ENCODE measurements at places on chromosomes 1 and 21.

DNA sequence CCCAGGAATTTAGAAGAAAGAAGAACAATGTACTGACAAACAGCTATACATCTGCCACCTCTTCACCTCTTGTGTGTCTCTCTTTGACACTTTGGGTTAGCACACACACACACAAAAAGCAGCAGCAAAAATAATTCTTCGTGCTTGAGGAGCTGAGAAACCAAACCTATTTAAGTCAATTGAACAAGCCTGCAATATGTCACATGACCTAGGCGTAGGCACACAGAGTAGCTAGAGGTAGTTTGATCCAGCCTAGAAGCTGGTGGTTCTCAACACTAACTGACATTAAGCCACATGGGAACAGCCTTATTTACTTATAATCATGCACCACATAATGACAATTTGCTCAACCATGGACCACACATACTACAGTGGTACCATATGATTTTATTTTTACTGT lies 32.3 kb downstream of the RRAGC start:
- DNase-seq = no peak

GRCh38 chr1:37732111-37732780 lies 32.7 kb downstream of the EPHA10 start:
- no peak for DNase-seq

DNA sequence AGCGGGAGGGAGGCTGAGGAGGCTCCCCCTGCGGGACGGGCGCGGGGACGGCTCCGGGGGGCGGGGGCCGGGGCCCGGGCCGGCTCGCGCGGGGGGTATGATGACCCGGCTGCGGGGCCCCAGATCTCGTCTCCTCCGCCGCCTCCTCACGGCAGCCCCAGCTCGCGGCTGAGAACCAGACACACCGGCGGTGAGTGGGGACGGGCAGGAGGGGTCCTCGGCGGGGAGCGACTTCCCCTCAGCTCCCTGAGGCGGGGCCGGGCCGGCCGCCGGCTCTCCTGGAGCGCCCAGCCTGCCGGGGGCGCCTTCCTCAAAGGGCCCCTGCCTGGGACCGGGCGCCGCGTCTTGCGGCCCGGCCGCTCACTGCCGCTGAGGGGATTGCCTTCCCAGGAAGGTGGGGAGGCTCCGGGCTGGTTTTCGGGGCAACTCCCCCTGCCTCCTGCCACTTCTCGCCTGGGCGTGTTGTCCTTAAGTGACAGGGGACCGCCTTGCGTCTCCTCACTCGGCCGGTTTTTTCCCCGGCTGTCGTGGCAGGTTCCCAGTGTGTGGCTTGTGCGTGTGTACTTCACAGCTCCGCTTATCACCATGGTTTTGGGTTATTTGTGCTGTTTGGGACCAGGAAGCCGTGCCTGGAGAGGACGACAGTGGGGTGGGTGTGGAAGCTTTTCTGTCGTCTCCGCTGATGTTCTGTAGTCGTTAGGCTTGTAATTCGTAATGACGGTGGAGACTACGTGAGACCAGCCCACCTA lies 800 bp downstream of the HIPK1 start:
- DNase-seq = peak; percentile 72

- no peak for DNase-seq
These were observed 19.9 kb downstream of the TMPRSS2 start for GRCh38 chr21:41488080-41488479.

- DNase-seq = no peak
These were observed 6.1 kb upstream of the RIPPLY3 start for GRCh38 chr21:37000381-37000780.

DNA sequence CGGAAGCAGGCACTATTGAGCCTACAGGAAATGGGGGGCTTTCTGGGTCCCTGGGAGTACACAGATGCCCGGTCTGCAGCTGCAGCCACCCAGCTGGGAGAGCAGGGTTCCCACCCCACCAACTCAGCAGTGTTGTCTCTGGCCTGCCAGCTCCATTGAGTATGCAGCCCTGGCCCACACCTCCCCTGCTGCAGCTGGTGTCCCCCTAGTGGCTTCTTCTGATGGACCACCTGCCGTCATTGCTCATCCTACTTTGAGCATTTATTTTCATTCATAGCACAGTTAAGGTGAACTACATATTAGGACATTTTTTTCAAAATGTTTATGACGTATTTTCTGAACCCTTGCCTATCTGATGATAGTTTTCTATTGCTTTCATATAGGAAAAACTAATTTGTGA lies 189.8 kb upstream of the LYPLAL1 start:
- DNase-seq = no peak

DNA sequence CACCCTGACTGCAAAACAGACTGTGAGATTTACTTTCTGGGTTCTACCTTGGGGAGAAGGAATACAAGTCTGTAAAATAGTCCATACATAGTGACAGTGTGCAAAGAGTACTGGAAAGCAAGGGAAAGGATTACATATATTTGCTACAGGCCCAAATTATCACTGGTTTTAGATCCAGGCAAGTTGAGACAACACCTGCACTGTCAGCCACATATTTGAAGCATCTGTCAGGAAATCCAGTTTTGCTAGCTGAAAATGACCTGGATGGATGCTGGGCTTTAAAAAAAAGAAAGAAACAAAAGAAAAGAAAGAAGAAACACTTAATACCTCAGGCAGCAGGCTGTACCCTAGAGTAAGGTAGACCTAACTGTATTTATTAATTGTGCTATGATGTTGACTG lies 23.9 kb upstream of the SPRR2G start:
- DNase-seq = no peak

- peak; percentile 14 for DNase-seq
These were observed 100.0 kb upstream of the HNRNPU start for GRCh38 chr1:244964112-244964971.

GRCh38 chr1:210726621-210727020 lies 397.9 kb downstream of the HHAT start:
- peak; percentile 49 for DNase-seq

DNA sequence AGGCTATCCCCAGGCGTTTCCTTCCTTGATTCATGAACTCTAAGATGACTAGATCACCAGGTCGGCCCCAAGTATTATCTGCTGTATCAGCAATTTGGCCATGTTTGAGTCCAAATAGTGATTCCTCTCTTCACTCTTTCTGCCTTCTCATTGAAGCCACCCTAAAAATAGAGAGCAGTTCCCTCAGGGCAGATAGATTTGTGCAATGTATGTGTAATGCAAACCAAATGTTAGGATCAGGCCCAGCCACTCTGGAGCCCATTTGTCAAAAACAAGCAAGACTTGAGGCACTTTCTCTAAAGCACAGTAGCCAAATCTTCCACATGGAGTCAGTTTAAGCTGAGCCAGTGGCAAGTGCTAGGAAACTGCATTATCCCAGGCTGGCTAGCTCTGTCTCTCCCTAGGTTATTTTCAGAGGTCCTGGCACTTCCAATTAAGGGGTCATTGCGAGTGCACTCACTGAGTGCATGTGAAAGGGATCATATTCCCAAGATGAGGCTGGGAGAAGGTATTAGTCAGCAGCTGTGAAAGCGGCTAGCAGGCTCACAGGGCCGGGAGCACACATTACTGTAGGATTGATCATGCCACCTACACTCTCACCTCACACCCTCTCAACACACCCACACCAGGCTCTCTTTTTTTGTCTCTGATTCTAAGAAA lies 97.9 kb upstream of the RAB3GAP2 start:
- no peak for DNase-seq

DNA sequence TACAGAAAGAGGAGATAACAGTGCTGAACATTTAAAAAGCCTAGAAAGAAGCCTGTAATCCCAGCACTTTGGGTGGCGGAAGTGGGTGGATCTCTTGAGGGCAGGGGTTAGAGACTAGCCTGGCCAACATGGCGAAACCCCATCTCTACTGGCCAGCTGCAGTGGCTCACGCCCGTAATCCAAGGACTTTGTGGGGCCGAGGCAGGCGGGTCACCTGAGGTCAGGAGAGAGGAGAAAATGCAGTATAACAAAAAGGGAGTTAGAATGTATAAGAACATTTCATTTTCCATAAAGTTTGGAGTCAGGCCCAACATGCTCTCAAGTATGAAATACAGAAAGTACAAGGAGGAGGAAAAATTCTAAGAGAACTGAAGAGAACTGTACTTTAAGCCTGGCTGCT lies 134.5 kb downstream of the SMYD3 start:
- no peak for DNase-seq

DNA sequence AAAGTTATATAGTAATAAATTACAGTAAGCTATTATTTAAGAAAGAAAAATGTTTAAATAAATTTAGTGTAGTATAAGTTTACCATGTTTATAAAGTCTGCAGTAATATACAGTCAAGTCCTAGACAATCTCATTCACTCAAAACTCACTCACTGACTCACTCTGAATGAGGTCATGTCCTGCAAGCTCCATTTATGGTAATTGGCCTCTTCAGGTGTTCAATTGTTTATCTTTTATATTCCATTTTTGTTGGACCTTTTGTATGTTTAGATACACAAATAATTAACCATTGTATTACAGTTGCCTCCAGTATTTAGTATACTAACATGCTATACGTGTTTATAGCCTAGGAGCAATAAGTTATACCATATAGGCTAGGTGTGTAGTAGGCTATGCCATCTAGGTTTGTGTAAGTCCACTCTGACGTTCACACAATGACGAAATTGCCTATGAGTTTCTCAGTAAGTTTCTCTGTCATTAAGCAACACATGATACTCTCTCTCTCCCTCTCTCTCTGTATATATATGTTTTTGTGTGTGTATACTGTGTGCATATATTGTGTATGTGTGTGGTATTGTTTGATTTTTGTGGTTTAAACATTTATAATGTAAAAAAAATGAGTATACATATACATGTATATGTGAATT lies 161.2 kb downstream of the NCAM2 start:
- DNase-seq = no peak

- no peak for DNase-seq
These were observed 61.7 kb downstream of the UBE2U start for GRCh38 chr1:64265141-64265540.

DNA sequence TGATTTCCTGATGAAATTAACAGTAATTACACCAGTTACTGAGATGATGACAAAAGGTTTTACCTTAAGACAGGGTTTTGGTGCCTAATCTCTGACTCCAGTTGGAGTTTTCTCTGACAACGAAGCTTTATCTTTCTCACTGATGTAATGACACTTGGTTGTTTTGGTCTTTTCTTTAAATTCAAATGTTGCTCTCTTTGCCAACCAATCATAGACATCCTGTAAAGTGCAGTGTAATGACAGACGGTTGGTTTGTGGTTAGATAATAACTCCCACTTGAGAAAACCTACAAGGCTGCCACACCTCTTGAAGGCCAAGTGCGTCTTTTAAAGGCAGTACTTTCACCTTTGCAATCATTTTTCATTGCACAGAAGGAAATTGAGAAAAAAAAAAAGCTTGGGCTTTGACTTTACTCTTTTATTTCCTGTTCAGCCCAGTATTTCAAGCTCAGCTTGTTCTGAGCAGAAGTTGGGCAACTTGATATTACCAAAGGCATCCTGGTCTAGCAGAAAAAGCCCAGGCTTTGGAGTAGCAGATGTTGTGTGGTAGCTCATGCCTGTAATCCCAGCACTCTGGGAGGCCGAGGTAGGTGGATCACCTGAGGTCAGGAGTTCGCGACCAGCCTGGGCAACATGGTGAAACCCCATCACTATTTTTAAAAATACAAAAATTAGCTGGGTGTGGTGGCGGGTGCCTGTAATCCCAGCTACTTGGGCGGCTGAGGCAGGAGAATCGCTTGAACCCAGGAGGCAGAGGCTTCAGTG lies 14.9 kb downstream of the PDIK1L start:
- DNase-seq = peak; percentile 32

DNA sequence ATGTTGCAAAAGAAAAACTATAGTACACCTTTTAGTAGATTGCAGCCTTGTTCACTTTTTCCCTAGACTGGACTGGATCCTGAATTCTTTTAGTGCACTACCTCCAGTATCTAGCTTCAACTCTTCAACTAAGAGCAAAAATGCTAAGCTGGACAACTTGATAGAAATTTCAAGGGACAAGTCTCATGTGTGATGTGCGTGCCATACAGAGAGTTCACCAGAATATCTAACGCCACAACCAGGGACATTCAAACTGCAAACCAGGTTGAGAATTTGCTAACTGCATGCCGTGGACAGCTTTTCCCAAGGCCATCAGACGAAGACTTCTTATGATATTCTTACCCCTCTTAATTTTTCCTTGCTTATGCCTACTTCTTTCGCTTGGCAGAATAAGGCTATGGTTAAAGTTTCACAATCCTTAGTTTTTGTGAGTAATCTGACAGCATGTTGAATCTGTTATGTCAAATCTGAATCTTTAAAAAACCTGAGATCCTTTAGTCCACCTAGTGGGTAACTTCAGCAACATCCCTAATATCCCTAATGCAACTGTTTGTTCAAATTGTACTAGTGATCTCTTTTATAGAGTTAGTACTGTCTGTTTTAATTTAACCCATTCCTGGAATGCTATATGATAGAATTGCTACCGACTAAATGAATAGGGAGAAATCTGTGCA lies 66.4 kb downstream of the DDAH1 start:
- DNase-seq = no peak

- DNase-seq = peak; percentile 29
These were observed 415.4 kb downstream of the TTLL7 start for GRCh38 chr1:83583351-83584014.

DNA sequence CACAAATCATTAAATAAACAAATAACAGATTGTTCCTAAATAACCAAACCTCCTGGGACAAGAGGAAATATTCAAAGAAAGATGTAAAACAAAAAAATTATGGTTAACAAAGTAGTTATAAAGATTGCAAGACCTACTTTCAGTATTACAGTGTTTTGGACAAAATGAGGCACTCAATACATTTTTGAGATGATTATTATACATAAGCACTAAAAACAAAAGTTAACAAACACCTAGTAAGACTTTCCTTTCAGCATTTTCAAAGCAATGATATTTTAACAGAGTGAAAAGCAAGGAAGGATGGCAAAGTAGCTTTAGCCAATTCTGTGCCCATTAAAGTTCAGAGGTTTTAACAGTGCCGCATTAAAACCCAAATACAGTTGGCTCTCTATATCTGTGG lies 17.2 kb downstream of the OMA1 start:
- no peak for DNase-seq

- no peak for DNase-seq
These were observed 118.0 kb upstream of the MARK1 start for GRCh38 chr1:220409771-220410595.

- DNase-seq = no peak
These were observed 130.6 kb downstream of the HUNK start for GRCh38 chr21:32003411-32003810.

DNA sequence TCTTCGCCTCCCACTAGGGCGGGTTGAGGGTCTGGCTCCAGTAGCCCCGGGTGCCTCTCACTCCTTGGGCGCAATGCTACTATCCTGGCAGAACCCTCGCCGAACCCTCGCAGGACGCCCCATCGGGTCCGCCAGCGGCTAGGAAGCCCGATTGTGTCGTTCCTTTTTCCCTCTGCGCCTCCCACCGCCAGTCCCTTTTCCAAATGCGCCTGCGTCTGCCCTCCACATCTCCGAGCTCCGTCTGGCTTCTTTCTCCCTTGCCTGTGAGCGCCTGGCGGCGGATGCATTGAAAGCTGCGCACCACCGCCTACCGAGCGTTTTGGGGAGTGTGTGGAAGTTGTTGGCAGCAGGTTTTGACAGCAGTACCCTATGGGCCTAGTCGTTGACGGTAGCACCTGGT lies 1.0 kb upstream of the DIRAS3 start:
- DNase-seq = no peak

DNA sequence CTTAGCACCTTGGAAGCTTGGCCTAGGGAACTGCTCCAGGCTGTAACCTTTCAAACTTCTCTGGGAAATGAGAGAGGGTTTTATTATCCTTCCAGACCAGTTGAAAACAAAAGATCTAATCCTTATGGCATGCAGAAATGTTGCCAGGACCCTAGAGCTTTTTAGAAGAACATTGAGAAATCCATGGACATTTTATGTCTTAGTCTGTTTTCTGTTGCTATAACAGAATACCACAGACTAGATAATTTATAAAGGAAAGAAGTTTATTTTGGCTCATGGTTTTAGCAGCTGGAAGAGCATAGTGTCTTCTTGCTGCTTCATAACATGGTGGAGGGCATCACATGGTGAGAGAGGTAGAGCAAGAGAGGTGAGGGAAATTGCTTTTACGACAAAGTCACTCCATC lies 25.8 kb downstream of the OSBPL9 start:
- DNase-seq = no peak

Measured in activated CD4-positive, alpha-beta T cell treated with anti-CD3 and anti-CD28 coated beads for 48 hours (primary cell).